ENCODE measurements at places on chromosomes 1 and 21. TPM values are rescaled to one million over a fixed set of nuclear protein-coding genes. Genes with fewer than 3 reads are reported as not detected.

DNA sequence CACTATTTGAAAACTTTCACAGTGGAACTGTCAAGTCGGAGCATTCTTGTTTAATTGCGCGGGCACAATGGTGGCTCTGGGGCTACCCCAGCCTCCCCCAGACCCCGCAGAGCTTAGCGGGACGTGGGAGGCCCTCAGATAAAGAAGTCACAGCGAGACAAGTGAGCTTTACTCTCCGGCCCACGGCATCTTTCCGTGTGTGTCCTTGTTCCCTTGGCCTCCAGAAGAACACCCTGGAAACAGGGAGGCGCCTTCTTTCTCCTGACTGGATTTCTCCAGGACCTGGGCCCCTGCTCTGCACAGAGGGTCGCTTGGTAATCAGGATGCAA, 382.8 kb downstream of the RRAGC start:
- no peak for DNase-seq

DNA sequence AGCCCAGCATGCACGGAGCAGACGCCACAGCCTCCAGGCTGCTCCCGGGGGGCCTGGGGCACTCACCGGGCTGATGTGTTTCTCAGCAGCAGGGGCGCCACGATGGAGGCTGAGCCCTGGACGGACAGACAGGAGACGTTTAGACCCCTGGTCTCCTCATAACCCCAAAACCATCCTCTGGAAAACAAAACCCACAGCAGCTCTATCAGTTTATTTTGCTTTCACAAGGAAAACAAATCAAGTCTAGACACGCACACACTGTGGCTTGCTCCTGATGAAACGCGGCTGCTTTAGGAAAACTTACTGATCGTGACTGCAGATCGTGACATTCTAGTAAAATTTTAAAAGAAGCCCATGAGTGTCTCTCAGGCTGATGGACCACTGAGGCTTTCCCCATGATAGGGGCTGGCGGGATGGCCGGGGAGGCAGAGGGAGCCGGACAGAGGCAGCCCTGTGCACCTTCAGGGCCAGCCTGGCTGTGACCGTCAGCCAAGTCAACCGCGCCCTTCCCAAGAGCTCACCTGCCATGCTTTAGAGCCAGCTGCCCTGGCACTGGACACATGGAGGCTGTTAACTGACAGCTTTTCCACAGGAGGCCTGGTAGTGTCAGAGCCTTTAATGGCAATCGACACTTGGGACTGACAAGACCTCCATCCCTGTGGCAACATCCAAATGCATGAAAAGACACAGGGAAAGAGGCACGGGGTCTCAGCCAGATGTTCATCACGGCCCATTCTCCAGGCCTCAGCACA, 5.2 kb downstream of the POFUT2 start:
- DNase-seq = no peak

GRCh38 chr1:241844593-241844992, 3.4 kb upstream of the EXO1 start:
- DNase-seq = no peak

DNA sequence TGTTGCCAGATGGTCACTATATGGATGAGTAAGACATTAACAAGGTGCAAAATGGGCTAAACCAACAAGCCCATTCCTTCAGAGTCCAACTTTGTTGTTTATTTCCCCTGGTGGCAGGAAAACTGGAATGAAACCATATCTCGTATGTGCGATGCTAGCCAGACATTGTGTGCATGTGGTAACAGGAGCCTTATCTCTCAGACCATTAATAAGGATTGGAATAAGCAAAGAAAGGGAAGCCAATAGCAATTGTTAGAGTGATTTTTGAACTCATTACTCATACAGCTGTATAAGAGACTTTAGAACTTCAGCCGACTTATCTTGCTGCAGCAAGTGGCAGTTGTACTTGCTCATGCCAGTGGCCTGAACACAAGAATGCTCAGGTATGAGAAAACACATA, 30.0 kb upstream of the HMCN1 start:
- no peak for DNase-seq

- no peak for DNase-seq
Measured at GRCh38 chr1:195158091-195158490, 1450.1 kb downstream of the KCNT2 start.

DNA sequence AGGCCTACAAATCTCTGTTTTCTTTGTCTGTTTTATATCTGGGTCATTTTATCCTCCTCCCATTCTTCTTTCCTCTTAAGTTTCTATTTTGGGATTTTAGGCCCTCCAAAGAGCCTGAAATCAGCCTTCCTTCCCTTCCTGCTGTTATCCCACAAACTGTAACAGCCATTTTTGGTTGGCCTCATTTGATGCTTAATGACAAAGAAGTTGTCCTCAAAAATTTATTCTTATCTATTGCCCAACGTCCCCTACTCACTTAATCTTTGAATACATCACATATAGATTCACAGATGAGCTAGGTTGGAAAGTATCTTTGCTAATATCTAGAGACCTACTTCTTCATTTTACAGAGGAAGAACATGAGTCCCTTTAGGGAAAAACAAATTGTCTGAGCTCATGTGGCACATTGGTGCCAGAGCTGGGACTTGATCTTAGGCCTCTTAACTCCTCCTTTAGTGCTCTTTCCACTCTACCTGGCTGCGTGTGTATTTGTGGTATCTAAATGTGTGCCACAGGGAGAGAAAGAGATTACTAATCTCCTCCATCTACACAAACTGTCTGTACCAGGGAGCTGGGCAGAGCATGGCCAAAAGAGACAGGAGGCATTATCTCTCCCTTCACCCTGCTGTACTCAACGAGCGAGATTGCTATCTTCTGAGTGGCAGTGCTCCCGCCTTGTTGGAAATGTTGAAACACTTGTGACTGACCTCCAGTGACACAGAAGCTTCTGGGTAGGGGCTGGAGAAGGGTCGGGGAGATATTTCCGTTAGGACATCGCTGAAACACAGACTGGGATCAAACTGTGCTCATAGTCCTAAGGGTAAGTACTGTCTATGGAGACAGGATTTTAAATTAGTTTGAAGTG, 30.1 kb downstream of the RHEX start:
- no peak for DNase-seq

DNA sequence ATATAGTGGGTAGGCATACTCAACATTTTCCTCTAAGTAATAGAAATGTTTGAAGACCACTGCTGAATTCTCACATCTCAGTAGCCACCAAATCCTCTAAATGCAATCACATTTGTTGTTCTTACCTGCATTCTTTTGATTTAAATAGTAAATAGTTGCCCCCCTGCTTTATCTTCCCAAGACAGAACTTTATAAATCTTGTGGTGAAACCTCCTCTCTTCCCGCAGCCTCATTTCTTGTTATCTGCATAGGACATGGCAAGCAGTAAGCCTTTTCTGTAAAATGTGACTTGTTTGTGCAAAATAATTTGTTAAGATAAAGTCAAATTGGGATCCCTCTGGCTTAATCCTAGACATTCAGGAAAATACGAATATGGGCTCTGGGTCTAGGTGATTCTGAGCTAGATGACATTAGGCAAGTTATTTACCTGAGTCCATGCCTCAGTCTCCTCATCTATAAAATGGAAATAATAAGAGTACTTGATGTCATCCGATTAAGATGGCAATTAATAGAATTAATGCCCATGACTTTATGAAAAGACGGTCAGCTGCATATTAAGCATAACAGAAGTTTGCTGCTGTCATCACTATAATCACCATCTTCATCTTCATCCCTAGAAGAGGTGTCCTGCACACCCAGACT, 77.7 kb downstream of the LRRC8C start:
- DNase-seq = no peak

The SFN gene
- total RNA-seq = 1.8 TPM

The TACSTD2 gene
- 46.0 TPM for total RNA-seq

The MSH4 gene
- total RNA-seq = 0.12 TPM

The PIGR gene
- total RNA-seq = 19.3 TPM

The TLCD4 gene
- 13.6 TPM for total RNA-seq

The AGRN gene
- total RNA-seq = 107 TPM

Measured in pancreas (tissue), 10 donors.